ENCODE measurements at places on chromosomes 11 and 22.
A peak's percentile ranks its signal among the peaks of the same experiment; 100 is the strongest.

DNA sequence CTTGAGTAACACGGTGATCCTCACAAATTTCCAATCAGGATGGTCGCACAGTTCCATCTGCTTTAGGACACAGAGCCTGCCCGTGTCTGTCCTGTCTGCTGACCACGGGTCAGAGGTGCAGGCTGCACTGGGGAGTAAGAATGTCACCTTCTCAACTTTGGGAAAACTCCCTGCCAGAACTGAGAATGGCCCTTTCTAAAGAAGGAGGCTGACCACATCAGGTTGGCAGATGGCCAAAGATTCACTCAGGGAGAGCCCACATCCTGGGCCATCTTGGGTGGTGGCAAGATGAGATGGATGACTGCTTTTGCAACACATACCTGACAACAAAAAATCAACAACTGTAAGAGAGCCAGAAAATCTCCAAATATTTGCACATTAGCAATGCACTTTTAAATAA lies 101.9 kb downstream of the IGLL1 start:
- no peak for DNase-seq

GRCh38 chr11:22347857-22348487 lies 9.8 kb downstream of the SLC17A6 start:
- no peak for DNase-seq

DNA sequence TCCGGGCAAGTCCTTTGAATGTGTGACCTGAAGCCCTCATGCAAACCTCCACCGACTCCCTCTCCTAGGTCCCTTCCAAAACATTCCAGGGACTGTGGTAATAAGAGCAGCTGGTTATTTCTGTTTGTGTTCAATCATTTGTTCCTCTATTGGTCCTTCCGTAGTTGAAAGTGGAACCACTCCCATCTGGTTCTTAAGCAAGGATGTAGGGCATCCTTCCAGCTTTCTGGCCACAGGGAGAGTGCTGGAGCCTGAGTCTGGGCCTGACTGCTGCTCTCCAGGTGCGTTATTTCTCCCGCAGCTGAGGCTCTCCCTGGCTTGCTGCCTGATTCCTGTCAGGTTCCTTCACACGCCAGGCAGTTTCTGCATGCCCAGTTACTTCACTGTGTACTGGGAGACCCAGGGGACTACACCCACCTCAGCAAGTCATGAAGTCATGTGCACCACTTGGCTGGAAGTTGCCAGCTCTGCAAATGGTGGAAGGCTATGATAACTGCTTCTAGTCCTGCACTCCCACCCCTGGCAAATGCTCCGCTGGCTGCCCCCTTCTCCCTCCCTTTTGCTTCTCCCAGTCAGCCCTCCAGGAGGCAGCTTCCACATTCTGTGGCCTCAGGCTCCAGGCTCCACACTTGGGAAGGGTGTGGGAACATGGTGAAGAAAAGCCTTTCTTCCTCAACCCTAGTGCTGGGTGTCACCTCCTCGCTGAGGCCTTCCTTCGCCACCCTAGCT lies 4.0 kb upstream of the ALX4 start:
- DNase-seq = no peak

GRCh38 chr22:24982301-24983056 lies 30.0 kb downstream of the KIAA1671 start:
- DNase-seq = no peak

- DNase-seq = no peak
These were observed 1.0 kb upstream of the TUBA8 start for GRCh38 chr22:18109410-18110193.

- DNase-seq = no peak
These were observed 4.9 kb downstream of the CSNK1E start for GRCh38 chr22:38312261-38312800.

DNA sequence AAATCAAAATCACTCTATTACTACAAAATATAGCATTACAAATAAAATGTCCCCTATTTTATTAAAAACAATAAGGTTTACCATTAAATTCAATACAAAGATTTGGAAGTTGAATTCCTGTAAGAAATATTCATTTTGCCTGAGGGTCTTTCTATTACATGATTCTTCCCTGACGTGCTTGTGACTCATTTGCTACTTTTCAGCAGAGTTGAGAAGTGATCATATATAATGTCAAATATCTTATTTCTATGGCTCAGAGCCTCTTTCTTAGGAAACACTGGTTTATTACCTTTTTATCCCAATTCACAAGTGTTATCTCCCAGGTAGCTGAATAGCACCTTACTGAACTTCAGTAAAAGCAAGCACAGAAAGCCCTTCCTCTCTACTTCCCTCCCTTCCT lies 65.2 kb upstream of the CNTN5 start:
- DNase-seq = no peak

DNA sequence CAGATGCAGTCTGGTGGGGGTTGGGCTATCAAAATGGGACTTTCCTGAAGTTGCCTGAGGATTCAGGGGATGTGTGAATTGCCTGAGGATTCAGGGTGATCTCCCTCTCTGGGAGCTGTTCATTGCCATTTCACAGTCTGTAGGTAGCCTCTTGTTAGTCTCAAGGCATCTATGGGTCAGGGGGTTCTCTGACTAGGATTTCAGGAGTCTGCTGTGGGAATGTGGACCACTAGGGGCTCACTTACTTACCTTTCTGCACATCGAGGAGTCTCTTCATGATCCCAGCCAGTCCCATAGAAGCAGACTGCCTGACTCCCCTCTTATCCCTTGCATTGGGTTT lies 54.0 kb downstream of the KCNQ1OT1 start:
- no peak for DNase-seq

DNA sequence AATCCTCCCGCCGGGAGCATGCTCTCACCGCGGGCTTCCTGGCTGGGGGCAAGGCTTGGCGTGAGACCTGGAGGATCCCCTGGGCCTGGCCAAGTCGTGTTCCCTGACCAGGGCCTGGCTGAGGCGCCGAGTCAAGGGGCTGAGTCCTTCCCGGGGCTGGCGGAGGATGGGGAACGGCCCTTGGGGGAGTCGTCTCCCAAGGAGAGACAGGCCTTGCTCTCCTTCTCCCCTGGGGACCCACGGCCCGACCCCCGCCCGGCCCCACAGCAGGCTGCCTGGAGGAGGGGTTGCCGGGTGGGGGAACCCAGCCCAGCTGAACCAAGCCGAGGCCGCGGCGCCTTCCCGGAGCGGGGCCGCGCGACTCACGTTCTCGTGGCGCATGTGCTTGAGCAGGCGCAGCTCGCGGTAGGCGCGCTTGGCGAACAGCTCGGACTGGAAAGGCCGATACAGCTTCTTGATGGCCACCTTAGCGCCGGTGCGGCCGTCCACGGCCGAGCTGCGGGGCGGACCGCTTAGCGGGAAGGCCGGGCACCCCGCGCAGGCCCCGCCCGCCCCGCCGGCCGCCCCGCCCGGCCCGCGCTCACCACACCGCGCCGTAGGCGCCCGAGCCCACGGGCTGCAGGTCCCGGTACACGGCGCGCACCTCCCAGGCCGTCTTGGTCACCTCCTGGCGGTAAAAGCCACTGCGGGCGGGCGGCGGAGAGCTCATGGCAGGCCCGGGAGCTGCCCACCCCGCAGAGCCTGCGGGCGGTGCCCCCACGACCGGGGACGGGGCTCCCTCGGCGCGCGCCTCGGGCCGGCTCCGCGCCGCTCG lies 475 bp downstream of the MAPK12 start:
- no peak for DNase-seq

DNA sequence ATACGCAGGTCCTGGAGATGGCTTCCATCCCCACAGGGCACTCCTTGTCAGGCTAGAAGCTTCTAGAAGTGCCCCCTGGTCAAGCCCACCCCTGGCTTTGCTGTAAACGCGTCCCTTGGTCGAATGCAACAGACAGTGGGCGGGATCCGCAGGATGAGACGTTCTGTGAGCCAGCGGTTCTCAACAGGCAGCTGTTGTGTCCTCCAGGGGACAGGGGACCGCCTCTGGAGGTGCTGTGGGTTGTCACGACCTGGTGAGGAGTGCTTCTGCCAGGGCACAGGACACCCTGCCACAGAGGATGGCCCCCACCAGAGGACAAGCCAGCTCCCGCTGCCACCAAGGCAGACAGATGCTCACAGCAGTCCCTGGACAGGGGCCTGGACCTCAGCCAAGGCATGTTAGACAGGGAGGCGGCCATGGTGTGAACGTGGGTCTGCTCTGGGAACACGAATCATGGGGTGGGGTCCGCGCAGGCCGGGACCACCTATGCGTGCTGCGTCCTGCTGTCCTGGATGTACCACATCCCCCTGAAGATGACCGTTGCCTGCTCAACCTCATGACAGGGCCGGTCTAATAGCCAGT lies 11.7 kb downstream of the CRELD2 start:
- no peak for DNase-seq

DNA sequence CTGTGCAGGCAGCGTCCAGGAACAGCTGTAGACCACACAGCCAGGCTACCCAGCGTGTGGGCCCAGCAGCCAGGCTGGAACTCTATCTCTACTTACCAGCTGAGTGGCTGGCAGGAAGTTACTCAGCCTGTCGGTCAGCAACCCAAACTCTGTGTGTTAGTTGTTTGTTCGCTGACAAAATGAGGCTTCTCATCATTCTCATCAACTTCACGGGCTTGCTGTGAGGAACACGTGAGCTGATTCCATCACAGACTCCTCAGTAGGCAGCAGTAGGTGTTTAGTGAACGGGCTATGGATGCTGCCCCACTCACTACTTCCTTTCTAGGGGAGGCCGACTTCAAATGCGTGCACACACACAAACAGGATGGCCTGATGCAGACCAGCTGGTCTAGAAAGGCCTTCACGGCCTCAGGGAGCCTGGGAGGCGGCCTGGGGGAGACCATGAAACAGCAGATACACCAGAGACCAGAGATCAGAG lies 830 bp upstream of the SPDYC start:
- no peak for DNase-seq

DNA sequence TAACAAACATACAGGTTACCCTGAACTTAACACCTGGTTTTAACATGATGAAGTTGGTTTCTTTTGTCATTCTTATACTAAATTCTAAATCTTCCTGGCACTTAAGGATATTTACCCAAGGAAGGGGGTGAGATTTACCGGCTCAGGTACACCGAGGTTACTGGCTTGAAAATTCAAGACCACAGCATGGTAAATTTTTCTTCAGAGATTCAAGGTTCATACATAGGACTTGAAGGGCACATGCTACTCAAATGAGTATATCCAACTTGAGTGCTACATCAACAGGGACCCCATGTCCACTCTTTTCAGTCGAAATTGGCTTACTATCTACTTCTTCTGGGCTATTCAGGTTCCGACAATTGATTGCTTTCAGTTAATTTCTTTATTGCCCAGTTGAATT lies 12.7 kb downstream of the SERPING1 start:
- no peak for DNase-seq

DNA sequence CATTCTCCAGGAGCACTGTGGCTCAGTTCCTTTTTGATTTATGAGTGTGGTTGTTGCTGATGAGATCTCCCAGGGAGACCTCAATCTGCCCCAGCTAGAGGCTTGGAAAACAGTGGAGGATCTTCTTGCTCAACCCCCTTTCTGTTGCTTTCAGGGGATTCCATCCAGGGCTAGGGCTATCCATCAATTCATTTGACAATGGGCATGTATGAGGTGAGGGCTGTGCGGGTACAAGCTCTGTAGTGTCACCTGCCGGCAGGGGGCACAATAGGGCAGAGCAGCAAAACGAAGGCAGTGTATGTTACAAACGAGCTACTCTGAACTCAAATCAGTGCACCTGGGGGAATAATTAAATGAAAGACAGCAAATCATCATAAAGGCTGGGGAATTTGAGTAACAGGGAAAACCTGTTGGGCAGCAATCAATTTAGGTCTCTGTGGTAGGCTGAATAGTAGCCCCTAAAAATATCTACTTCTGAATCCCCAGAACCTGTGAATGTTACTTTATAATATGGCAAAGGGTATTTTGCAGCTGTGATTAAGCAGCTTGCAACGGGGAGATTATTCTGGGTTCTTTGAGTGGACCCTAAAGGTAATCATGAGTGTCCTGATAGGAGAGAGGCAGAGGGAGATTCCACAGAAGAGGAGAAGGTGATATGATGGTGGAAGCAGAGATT lies 170.3 kb upstream of the ZBED5 start:
- DNase-seq = peak; percentile 64

DNA sequence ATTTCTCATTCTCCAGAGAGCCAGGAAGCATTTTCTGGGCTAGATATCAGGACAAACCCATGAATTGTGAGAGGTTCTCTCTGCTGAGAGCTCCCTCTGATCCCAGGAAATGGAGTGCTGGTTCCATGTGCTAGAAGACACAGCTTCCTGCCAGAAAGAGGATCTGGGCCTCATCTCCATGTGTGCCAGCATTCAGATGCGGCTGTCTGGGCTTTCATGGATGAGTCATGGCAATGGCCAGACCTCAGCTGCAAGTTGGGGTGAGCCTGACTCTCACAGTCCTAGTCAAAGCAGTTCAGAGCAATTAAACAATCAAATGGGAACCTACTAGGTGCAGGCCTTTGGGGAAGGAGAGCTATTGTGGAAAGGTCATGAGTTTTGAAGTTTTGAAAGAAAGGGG lies 82.3 kb upstream of the EED start:
- no peak for DNase-seq

DNA sequence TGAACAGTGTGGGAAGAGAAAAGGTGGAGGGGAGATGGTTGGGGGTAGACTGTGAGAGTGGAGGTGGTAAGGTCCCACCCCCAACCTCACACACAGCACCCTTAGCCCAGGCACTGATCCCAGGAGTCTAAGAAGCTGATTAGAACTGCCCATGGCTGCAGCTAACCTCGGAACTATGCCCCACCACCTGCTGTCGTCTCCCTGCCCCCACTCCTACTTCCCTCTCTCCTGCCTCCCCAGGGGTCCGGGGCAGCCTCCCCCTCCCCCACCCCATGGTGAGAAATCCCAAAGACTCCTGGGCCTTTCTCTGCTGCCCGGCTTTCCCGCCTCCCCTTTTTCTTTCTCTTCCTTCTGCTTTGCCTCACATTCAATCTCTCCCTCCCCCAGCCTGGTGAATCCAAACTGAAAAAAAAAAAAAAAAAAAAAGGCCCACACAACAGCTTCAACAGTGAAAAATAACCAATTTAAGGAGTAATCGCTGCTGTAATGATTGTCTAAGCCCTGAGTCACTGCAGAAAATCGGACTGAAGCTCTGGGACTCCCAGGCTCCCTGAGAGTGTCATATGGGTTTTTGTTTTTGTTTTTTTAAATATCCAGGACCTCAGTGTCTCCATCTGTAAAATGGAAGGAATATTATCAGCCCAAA lies 9.6 kb upstream of the TP53I11 start:
- DNase-seq = no peak

DNA sequence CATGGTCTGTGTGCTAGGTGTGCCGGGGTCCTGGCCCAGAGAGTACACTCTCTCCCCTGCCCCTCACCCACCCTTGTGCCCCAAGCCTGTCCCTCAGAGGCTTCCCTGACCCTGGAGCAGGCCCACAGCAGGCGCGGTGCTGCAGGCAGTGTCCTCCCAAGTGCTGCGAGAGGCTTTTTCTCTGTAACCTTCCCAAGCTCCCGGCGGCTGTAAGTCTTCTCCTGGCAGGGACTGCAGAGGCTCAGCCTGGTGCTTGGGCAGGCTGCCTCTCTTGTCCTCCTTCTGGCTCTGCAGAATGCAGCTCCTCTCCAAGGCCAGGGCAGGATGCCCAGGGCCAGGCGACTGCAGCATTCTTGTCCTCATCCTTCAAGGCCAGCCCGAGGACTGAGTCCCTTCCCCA lies 15.9 kb downstream of the RFPL1 start:
- DNase-seq = no peak
